ENCODE measurements at places on chromosomes 1 and 21.

DNA sequence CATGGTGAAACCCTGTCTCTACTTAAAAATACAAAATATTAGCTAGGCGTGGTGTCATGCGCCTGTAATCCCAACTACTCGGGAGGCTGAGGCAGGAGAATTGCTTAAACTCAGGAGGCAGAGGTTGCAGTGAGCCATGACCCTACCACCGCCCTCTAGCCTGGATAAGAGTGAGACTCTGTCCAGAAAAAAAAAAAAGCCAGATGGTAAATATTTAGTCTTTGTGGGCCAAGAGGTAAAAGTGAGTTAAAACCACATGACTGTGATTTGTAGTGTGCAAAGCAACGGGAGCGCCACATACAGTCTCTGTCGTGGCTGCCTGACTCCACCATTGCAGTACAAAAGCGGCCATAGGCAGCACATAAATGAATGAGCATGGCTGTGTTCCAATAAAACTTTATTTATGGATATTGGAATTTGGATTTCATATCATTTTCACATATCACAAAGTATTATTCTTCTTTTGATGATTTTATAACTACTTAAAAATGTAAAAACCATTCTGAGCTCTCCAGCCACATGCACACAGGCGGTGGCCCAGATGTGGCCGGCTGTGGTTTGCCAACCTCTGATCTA, 51.8 kb upstream of the CASZ1 start:
- DNase-seq = no peak

DNA sequence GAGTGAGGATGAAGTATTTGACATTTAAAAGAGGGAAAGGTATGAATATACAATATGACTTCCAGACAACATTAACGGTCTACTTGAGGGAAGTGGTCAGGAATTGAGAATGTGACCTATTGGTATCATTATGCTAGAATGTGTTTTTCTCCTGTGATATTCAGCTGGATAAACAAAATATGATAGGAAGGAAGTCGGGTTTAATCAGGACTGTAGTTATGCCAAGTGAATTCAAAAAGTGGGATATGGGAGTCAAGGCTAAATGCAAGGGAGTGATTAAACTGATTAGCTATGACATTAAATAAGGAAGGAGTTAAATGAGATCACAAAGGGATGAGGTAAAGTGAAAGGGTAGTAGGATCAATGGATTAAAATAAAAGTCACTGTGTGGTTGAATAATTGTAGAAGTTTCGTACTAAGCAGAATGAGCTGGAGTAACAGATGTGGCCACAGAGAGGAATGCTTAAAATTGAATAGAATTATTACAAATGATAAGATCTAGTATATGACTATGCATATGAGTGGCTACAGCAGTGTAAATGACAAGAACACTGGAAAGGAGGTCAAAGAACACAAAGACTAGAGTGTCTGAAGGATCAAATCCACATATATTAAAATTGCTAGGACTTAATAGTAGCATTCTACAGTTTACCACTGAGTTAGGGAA, 62.5 kb downstream of the TRIM33 start:
- no peak for DNase-seq

DNA sequence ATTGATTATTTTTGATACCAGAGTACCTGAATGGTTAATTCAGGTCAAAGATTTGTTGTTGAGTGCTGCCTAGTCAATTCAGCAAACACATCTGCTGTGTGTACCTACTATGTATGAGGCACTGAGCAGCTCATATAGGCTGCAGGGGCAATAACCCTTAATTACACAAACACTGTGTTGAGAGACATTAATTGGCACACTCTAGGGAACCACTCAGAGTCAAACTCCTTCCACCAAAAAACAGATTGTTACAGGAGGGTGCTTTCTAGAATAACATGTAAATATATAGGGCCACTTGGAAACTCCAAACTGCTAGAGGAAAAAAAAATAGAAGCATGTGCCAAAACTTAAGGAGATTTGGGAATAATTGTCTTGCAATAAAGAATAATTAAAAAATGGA, 31.3 kb downstream of the UBE2U start:
- DNase-seq = no peak

DNA sequence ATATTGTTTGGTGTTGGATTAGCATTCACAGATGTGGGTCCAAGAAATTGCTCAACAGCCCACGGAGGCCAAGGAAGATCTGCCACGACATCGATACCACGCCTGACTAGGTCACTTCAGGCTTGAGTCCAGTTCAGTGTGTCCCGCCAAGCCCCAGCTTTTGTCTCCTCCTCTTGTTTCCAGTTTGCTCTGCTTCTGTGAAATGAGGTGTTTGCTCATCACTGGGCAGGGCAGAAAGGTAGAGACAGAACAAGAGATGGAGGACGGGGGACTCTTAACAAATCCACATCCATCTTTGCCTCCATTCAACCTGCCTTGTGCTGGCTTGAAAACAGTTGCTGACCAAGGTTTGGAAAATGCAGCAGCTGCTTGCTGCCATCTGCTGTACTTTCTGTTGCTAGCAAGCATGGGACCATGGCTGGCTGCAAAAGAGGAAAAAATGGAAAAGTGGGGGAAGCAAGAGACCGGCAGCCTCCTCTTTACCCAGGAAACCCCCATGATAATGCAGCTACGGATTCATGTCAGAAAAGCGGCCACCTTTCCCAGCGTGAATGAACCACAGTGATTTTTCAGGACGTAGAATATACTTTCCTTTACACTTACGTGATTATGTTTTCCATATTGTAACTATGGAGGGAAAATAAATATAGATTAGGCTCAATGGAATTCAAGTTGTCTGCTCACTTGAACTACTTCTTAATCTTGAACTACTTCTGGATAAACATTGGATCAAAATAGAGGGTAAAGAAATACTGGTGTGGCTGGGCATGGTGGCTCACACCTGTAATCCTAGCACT, 80.2 kb upstream of the GREM2 start:
- DNase-seq = peak; percentile 35

DNA sequence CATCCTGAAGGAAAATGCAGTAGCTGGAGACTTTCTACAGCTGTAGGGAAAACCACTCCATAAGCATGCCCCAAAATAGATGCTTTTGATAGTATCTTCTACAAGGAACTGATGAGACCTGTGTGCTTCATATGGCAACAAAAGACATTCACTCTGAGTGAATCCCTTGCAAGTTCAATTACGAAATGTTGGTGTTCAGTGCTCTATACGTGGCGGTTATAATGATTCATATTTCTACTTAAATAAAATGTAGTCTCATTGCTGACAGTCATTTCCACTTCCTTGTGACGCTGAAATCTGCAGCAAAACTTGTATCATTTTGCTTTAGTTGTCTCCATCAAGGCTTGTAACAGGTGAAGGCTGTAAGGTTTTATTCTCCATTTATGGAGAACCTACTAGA, 20.6 kb downstream of the TOR1AIP2 start:
- no peak for DNase-seq

DNA sequence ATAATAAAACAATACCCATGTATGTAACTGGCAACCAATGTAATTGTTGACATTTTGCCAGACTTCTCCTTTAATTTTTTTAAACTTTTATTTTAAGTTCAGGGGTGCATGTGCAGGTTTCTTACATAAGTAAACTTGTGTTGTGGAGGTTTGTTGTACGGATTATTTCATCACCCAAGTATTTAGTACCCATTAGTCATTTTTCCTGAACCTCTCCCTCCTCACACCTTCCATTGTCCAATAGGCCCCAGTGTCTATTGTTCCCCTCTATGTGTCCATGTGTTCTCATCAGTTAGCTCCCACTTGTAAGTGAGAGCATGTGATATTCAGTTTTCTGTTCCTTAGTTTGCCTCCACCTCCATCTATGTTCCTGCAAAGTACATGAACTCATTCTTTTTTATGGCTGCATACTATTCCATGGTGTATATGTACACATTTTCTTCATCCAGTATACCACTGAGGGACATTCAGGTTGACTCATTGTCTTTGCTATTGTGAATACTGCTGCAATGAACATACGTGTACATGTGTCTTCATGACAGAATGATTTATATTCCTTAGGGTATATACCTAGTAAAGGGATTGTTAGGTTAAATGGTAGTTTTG, 6.7 kb downstream of the DEPDC1 start:
- DNase-seq = no peak

DNA sequence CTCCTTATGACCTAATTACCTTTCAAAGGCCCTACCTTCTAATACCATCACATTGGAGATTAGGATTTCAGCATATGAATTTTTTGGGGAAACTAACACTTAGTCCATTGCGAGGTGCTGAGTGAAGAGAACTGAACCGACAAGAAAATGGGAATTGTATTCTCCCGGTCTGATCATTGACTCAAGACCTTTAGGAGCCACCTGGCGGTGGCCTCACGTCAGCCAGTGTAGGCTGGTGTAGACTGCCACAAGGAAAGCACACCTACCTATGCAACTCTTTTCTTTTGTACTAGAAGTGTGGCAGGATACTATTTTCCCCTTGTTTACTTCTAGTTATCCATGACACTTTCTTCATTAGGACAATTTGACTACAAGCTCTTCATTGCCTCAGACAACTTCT, 333.5 kb upstream of the B3GALT2 start:
- DNase-seq = no peak

- DNase-seq = no peak
Measured at GRCh38 chr1:178871551-178872320, 859 bp upstream of the ANGPTL1 start.

DNA sequence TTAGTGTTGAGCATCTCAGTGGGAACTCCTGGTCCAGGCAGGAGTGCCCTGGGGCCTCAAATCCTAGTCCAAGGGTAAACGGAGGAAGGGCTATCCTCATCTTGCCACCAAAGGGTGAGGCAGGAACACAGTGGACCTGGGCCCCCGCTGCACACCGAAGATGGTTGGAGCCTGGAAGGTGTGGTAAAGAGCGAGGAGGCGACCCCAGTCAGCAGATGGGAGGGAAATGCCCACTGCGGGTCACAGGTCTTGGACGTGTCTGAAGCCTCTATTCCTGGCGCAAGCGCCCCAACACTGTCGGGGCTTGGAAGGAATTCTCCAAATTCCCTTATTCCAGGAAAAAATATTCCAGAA, 38.5 kb upstream of the SYNC start:
- DNase-seq = no peak

DNA sequence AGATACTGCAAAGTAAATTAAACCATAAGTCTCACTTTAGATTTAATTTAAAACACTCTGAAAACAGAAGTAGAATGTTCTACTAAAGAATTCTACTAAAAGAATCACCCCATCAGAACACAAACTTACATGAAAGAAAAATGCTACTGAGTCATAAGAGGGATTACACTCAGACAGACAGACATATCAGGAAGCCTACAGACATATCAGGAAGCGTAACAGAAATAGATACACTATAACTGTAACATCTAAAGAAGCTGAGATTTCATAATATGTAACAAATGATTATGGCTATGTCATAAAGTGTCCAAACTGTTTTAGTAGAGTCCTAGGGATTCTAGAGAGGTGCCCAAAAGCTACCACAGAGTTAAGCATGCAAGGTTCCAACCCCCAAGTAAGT, 23.9 kb downstream of the FOXJ3 start:
- no peak for DNase-seq

DNA sequence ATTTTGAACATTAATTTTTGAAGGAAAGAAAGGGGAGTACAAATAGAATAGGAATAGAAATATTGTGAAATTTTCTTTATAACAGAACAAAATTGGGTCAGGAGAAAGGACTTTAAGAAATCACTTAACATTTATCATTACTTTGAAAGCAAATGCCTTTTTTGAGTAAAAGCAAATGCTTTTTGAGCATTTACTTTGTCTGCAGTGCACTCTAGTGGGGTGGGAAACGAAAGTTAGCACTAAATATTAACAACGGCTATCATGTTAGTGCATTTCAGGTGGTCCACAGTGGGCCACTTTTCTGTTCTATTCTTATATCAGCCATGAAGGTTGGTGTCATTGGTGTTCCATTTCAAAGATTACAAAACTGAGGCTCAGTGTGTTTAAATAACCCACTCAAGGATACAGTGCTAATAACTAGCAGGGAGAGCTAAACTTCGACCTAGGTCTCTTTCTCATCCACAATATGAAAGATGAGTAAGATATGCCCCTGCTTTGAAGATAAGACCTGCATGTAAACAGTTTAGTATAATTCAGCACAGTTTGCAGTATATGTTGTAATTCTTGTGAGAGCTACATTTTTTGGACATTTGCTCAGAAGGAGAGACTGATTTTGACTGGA, 13.4 kb downstream of the LRRC8D start:
- no peak for DNase-seq

DNA sequence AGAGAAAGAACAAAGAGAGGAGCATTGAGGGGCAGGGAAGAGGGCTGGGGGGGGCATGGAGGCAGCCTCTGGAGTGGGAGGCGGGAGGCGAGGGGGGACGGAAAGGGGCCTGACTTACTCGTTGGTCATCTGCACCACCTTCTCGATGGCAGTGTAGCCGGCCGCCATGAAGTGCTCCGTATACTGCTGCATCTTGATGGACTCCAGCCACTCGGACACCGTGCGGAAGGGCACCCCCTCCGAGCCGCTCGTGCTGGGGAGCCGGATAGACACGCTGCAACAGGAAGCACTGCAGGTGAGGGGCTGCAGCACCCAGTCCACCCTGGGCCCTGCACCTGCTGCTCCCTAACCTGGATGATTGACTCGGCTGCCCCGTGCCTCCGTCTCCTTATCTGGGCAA, 26.6 kb downstream of the EPHA2 start:
- DNase-seq = no peak

DNA sequence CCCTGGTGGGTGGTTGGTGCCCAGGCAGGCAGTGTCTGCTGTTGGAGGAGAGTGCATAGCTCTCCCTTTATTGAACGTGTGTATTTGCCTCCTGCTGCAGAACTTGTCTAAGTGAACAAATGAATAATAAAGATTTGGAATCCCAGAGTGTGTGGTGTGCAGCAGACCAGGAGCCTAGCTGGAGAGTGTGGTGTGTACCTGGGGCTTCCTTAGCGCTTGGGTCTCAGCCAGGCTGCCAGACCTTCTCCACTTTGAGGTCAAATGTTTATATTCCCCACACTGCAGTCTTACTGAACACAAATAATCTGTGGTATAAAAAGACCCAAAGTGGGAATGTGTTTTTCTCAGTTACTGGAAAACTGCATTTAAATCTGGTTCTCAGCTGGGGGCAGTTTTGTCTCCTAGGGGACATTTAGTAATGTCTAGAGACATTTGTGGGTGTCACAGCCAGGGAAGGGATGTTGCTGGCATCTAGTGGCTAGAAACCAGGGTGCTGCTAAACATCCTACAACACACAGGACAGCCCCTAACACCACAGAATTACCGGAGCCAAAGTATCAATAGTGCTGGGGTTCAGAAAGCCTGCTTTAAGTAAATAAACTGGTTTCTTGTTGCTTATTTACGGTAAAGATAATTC, 23.6 kb downstream of the SLC37A1 start:
- no peak for DNase-seq

GRCh38 chr1:93150729-93151128, 29.5 kb downstream of the TMED5 start:
- no peak for DNase-seq

DNA sequence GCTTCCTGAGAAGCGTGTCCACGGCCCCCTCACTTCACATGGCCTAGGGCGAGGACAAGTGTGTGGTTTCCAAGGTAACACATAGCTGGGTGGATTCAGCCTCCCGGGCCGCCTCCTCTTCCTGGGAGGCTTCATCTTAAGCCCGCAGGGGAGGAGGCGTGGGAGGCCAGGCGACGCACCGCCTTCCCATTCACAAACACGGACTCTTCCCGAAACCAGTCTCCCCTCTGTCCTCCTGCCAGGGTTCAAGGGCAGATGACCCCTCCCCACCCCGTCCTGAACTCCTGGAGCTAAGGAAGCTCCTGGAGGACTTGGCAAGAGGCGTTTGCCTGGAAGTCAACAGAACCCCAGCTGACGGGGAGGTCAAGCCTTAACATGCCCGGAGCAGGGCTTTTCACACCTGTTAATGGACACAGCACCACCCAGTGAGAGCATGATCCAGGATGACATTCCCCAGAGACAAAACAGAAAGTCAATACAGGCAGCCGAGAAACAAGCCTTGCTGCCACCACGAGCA, 56.7 kb downstream of the KCNN3 start:
- no peak for DNase-seq

- no peak for DNase-seq
Measured at GRCh38 chr1:238399558-238399957, 508.8 kb upstream of the ZP4 start.
